ENCODE measurements at places on chromosomes 5 and 9.

GRCh38 chr9:13811876-13812275 lies 502.1 kb downstream of the NFIB start:
- no peak for DNase-seq

DNA sequence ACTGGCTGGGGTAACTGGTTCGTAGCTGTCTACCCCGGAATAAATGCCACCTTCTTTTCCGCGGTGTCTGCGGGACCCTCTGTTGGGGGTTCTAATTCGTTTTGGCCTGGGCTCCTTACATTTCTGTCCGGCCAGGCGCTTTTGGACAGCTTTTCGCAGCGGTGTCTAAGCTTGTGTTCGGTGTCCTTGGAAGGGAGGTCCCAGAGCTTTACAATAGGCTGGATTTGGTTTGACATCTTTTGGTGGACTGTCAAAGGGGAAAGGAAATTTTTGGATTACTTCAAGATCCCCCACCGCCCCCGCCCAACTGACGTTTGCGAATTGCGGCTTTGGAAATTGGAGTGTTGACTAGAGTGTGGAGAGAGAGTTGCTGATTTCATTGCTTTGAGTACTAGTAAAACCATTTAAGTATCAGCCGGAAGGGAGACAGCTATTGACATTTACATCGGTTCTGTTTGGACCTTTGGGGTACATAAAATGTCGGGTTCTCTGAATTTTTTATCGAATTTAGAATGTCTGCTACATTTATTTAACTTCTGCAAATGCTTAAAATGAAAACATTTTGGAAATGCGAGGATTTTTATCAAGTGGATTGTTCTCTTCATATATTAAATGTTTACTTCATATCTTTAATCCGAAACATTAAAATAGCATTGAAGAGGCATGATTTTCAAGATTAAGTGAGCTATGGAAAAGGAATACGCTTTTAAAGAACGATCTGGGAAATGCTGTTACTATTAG lies 4.7 kb upstream of the PURA start:
- DNase-seq: no peak

DNA sequence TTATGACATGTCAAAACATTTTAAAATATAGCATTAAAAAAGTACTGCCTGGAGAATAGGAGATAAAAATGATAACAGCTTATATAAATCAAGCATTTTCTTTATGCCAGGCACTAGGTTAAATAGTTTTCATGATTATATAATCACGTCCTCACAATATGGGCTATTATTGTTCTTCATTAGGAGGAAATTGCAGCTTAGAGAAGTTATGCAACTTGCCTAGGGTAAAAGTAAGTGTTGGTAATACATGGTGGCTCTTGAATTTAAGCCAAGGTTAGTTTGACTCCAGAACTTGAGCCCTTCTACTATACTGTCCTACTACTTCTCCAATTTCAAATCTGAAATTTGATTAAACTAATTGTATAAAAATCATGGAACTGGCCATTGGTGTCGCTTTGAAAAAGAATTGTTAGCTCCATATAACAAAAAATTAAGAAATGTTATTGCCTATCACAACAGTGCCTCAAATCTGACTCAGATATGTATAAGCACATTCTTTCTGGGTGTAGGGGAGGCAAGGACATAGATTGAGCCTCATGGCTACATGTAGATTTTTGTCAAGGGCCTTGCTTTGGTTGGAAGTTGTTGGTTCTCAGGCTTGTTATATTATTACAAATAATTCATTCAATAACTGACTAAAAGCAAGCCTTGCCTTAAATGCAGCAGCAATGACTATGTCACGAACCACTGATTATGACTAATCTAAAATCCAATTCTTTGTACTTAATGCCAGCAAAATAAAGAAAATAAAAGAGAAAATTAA lies 223.5 kb upstream of the DAB2 start:
- no peak for DNase-seq

GRCh38 chr5:172973931-172974330 lies 9.6 kb upstream of the ATP6V0E1 start:
- DNase-seq: no peak

- DNase-seq: no peak
Measured at GRCh38 chr5:12292610-12293204, 388.5 kb upstream of the CTNND2 start.

DNA sequence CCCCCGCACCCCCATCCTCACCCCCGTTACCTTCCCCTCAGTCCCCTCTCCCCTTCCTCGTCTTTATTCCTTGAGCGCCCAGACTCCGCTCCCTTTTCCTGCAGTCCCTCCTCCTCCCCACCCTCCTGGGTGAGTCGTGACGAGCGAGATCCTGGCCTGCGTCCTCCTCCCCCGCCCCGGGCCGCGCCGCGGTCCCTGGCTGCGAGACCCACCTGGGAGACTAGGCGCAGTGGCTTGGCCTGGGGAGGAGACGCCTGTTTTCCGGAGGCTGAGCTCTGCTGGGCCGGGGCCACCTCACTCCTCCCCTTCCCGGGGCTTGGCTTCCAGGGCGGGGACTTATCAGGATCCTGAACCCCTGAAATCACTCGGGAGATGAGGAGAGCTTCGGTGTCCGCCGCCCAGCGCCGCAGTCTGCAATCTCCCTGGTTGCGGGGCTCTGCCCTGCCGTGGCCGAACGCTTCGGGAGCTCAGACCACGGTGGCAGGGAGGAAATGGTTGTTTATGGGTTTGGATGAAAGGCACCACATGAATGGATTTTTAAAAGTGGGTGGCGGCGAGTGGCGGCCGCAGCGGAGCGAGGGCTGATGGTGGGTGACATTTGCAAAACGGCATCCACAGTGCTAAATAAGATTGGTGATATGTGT lies 984 bp downstream of the STXBP1 start:
- DNase-seq: peak; percentile 11

- DNase-seq: no peak
Measured at GRCh38 chr9:135818718-135819475, 88.4 kb downstream of the CAMSAP1 start.

- DNase-seq: no peak
Measured at GRCh38 chr5:7597059-7597642, 201.2 kb downstream of the ADCY2 start.

DNA sequence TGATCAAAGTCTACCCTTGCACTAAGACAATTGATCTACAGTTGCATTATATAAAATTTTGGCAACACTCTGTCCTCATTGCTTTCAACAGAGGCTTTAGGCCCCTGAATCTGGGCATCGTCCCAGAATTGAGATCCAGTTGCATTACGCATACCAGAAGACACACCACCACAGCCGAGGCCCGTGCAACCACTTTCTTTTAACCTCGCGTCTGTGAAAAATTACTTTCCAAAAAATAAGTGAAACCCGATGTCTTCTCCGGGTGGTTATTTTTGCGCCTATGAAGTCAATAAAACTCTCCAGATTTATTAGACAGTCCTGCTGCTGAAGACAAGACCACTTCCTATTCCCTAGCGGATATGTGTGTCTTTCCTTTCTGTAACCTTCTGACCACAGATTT lies 52.1 kb upstream of the NFIB start:
- no peak for DNase-seq

GRCh38 chr5:166724284-166724683 lies 1567.2 kb upstream of the WWC1 start:
- no peak for DNase-seq

DNA sequence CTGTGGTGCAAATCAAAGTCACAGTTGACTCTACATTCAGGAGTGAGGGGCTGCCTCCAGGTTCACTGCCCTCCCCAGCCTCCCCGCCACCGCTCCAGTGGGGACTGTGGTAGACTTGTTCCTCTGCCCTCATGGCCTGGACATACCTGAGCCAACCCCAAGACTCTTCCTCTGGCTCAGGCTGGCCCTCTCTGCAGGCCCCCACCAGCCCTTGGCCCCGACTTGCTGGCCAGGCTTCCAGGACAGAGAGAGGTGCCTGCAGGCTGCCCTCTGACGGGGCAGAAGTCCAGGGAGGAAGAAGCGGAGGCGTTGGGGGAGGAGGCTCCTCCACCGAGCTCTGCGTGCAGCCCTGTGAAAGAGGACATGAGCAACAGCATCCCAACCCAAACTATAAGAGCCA lies 2.8 kb upstream of the SARDH start:
- no peak for DNase-seq

DNA sequence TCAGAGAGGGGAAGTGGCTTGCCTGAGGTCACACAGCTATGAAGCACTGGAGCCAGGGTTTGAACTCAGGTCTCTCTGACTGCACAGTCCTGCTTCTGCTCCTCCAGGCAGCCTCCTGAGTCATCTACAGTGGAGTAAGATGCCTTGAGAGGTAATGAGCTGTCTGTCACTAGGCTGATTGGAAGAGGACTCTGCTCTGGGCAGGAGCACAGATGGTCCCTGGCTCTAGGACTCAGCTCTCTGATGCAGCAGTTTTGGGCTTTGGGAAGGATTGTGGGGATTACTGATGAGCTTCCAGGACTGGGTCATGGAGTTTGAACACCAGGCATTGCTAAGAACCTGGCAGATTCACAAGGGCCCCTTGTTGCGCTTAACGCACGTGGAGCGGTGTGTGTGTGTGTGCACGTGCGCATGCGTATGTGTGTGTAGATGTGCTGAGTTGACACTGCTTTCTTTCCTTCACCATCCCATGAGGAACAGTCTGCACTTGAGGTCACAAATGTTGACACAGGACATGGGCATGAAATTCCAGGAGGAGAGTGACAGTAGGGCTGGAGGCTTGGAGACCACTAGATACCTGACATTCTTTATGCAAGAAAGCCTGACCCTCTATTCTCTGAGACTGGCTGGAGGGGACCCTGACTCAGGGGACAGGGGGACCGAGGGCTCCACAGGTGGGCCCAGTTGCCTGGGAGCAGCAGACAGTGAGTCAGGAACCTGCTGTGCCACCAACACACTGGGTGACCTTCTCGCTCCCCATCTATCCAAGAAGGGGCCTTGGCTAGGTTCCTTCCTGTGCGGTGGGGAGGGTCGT lies 170.5 kb downstream of the RGS3 start:
- no peak for DNase-seq

GRCh38 chr9:137403269-137403668 lies 19.7 kb downstream of the EXD3 start:
- no peak for DNase-seq

DNA sequence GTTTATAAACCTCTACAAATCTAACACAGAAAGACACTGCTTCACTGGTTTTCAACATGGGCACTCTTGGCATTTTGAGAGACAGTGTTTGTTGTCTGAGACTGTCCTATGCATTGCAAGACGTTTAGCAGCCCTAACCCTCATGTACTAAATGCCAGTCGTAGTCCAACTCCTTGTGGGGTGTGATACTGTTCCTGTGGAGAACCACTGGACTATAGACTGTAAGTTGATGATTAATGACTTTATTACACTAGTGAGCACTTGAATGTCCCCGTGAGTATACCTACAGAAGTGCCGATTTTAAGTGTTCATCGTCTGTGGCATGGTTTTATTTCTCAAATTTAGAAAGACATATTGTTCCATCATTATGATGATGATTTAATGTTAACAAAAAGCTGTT lies 46.2 kb downstream of the RECK start:
- DNase-seq: no peak

Measured in activated T-cell treated with anti-CD3 and anti-CD28 coated beads for 24 hours (primary cell).